Cortex of kidney (tissue), 1 donor: ENCODE measurements at places on chromosomes 2 and 18.

DNA sequence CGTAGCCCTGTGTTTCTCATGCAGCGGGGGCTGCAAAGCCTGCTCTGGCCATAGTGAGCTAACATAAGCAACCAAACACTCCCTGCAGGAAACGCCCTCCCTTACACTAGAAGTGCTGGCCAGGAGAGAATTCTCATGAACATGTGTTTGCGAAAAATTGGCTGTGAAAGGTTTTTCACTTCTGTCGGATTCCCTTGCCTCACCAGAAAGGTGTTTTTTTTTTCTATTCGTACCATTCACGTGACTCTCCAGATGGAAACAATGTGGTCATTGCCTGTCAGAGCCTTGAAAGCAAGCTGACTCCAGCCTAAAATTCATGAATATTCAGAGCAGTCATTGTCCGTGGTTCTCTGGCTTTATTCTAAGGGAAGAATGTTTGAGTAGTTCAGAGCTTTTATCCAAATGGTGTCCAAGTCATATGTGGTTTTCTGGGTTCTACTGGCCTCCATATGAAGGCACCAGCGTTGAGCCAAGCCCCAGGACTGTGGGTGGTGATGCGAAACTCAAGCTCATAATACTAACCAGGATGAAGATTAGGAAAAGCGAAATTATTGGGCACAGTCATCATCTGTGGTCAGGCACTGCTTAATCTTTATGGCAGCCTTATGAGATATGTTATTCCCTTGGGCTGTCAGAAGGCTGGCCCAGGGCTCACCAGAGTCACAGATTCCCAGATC is 236.4 kb downstream of the ALPK2 start:
- DNase-seq, result no peak

DNA sequence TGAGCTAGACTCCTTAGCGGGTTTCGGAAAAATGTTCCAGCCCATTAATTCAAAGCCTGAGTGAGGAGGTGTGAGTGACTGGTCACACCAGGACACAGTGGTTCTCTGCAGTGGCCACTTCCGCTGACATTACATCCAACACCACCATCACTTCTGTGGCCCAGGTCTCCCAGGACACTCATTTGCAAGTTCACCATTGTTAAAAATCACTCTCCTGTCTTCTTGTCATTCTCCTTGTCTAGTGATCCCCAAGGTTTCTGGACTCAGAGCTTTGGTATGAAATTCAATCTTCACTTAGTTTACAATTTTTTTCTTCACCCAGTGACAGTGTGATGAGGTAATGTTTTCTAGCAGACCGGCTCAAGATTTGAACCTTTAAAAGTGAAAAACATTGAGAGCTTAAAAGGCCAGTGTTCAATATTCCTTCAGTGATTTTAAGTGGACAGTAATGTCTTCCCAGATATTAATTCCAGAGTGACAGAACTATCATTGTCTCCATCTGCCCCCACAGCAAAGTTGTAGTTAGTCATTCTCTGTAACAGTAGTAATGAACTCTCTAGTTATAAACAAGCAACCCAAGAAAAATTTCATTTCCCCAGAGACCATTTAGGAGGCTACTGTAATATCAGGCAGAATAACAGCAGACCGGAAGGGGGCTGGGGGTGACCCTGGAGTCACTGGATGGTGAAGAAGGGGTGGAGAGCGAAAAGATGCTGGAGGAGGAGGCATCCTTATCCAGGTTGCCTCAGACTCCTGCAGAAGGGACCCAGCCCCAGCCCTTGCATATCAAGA is 164.9 kb downstream of the GFPT1 start:
- DNase-seq, result no peak

- DNase-seq, result no peak
Measured at GRCh38 chr2:160647967-160648685, 154.5 kb upstream of the RBMS1 start.

DNA sequence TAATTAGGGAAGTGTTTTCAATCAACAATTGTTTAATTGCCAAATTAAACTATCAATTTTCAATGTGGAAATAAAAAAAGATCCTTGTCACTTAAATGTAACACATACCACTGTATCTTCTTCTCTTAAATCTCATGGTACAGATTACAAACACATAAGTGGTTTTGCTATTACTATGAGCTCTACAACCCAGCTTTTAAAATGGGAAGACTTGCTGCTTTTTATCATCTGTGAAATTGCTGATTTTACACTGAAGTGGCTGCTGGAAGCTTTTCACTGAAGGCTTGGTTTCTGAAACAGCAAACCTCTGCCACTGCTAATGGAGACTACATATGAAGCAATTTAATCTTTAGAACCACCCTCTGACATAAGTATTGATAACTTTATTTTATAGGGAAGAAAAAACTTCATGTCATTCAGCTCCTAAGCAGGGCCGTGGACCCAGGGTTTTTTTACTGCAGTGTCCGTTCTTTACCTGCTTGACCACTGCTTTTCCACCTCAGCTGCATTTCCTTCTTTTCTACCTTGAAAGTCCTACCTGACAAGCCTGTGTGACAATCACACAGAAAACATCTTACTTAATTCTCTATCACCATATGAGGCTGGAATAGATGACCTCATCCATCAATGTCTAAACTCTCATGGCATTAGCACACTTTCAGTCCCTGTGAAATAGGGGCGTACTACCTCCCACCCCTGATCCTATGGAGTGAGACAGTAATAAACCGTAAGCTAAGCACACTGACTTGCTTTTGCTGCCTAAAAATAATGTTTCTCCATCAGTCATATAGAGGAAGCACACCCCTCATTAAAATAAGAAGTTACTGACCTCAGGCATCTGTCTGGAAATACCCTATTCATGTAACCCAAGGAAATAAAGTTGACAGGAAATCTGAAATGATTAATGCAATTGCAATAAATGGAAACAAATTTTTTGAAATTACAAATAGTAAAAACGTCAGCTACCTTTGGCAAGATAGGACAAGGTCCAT is 19.2 kb upstream of the SLC8A1 start:
- no peak for DNase-seq

GRCh38 chr2:141513853-141514252 is 617.0 kb downstream of the LRP1B start:
- no peak for DNase-seq

DNA sequence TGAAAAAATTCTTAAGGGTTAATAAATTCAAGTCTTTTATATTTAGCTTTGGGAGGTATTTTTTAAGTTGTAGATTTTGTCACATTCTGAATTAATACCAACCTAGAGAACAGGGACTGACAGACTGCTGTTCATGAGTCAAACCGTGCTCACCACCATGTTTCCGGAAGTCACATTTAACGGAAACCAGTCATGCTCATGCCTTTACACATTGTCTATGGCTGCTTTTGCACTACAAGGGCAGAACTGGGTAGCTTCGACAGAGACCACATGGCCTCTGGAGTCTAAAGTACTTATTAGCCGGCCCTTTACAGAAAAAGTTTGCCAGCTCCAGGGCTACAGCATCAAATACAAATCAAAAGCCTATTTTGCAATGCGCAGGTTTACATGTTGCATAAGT is 33.3 kb downstream of the LONRF2 start:
- DNase-seq, result no peak

GRCh38 chr2:20351555-20352229 is 1.0 kb upstream of the PUM2 start:
- DNase-seq, result no peak

GRCh38 chr2:113104054-113104611 is 23.3 kb upstream of the IL1RN start:
- no peak for DNase-seq

DNA sequence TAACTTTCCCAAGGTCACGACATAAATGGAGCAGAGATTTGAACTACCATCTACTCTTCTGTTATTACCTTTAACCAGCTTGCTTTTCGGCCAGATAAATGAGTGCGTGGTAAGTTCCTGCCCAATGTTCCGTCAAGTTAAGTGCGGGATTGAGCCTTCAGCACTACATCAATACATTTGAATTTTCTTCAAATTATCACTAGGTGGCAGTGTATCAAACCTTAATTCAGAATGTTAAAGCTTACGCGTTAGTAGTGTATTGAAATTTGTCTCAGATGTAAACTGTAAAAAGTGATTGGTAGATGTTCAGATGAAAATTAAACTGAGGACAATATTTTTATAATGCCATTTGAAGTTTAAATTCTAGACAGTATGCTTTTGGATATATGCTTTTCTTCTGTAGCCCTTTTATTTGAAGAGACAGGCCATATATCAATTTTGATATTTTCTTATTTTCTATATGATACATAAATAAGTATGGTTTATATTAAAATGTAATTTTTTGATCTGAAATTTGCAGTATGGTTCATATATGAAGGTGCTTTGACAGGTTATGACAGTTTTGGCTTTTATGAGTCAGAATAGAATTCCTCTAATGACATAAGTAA is 681.3 kb downstream of the ADCYAP1 start:
- no peak for DNase-seq
